ENCODE measurements at places on chromosomes 12 and 14.

GRCh38 chr12:20505056-20505455 lies 136.7 kb downstream of the PDE3A start:
- no peak for DNase-seq

- DNase-seq, result no peak
Measured at GRCh38 chr14:100222224-100223093, 16.5 kb upstream of the YY1 start.

- no peak for DNase-seq
Measured at GRCh38 chr12:85405781-85406522, 125.9 kb downstream of the ALX1 start.

DNA sequence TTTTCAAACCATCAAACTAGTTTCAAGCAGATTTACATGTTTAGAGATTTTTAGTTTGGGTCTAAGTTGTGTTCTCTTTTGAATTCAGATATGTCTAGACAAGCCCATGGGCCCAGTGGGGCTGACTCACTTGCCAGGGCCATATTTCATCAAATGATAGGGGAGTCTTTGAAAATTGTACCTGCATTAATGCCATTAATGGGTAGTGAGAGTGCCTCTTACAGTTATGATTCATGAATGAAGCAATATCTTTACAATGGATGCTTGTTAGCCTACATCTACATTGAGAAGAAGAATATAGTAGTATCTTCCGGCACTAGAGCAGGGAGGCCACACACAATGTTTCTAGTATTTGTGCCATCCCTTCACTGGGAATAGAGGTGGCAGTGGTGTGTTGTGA lies 174.2 kb upstream of the E2F7 start:
- DNase-seq, result no peak

DNA sequence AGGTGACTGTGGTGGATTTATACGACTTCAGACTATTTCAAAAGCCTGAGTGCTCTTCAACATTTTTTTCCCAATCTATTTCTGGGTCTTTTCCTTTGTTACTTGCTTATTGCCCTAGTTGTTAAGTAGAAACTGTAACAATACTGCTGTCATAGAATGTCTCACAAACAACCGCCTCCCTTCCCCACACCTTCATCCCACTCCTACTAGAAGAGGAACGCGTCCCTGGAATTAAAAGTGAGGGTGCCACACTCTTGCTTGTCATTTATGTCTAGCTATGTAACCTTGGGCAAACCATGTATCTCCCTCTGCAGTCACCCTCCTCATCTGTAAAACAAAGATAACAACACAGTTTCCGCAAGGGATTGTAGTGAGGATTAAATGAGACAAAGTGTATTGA lies 8.6 kb downstream of the BRAP start:
- DNase-seq, result no peak

GRCh38 chr12:47033081-47033480 lies 46.3 kb upstream of the PCED1B start:
- no peak for DNase-seq

DNA sequence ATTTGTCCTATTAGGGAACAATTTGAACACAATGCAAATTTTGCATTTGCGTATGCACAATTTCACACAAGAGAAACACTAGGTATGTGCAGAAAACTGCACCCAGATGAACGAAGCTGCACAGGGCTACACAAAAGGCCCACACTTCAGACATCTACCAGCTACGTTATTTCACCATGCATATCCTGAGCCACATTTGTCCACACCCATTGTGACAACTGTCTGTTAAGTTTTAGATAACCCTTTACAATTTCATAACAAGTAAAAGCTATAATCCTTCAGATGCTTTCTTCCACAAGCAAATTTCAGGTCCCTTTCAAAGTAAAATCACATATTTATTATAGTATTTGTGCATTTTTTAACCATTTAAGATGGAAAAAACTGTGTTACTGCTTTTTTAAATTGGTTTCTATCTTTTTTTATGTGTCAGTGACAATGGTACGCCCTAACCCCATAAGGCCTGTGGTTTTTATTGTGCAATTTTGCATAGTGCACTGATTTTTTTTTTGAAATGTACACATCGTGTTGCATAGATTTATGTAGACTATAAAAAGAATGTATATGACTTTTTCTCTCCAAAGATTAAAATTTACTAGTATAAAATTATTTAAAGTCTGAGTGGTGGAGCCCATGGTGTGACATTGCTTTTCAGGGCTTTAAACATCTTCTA lies 87.8 kb upstream of the BTG1 start:
- no peak for DNase-seq

DNA sequence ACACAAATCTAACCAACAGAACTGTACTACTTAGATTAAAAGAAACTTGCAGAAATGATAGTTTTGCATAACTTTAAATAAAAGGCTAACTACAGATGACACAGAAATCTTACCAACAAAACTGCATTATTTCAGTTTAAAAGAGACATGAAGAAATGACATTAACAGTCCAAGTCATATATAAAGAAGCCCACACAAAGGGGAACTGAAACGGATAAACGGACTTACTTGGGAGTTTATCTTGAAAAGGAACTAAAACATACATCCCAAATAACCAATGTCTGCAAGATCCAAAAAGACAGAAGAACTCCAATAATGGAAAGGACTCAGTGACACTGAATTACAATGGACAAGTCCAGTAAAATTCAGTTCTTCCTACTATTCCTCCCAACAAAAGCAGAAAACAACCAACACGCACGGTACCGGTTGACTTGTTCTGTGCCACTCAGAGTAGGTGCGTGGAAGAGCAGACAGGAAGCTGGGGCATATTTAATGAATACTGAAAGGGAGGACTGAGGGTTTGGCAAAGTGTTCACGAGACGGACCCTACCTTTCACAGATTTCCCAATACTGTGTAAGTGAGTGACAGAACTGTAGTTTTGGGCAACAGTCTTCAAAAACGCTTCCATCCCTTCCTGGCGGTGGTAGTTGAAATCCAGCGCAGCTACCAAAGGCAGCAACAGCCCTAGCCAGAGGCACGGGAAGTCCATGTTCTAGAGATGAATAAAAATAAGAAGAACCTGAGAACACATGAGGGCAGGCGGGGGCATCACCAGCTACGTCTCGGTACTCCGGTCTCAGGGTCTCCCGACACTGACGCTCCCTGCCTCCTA lies 627 bp downstream of the CPM start:
- DNase-seq, result no peak

DNA sequence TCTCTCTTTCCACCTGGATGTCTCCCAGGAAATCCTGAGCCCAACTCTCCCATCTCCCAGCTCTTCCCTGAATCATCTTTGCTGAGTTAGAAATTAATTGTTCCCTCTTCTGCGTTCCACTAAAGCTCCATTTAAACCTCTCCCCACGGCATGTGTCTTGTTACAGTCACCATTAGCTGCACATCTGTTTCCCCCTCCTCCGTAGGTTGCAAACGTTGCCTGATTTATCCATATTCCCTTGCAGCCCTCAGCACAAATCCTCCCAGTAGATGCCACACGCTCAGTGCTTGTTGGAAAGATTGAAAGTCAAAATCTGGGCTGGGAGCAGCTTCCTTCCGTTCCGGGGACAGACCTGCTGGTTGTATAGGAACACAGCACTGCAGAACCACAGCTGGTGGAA lies 90.4 kb downstream of the SLC24A4 start:
- DNase-seq, result no peak

GRCh38 chr12:127133675-127134335 lies 1133.2 kb upstream of the TMEM132C start:
- DNase-seq, result no peak

DNA sequence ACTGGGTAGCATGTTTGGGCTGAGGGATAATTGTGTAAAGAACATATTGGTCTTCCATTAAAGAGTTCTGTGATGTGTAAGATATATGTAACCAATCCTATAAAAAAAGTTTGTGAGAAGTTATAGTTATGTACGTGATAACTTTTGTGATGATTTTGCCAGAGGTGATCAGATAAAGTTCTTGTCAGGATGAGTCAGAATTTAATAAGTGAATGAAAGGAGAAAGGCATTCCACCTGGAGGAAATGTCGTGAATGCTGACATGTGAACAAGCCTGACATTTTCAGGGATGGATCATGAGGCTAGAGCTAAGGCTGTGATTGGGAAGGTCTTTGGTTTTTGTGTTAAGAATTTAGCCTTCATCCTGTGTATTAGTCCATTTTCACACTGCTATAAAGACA lies 241.5 kb downstream of the SNAPC1 start:
- no peak for DNase-seq

DNA sequence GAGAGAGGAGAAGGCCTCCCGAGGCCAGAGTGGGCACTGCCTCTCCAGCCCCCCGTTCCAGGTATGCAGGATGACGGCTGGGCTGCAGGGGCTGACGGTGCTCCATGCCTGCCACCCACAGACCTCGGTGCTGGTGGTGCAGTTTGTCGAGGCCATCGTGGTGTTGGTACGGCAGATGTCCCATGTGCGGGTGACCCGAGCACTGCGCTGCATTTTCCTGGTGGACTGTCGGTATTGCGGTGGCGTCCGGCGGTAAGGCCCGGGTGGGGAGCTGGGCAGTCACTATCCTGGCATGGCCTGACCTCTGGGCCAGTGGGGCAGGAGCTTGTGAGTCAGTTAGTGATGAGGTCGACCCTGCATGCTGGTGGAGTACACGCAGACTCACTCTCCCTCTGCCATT lies 47.4 kb downstream of the TPCN1 start:
- no peak for DNase-seq

DNA sequence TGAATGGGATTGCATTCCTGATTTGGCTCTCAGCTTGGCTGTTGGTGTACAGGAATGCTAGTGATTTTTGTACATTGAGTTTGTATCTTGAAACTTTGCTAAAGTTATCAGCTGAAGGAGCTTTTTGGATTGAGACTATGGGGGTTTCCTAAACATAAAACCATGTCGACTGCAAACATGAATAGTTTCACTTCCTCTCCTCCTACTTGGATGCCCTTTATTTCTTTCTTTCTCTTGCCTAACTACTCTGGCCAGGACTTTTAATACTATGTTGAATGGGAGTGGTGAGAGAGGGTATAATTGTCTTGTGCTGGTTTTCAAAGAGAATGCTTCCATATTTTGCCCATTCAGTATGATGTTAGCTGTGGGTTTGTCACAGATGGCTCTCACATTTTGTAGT lies 141.5 kb downstream of the CEP83 start:
- DNase-seq, result no peak

GRCh38 chr12:12086362-12086761 lies 15.6 kb downstream of the BCL2L14 start:
- DNase-seq, result no peak

DNA sequence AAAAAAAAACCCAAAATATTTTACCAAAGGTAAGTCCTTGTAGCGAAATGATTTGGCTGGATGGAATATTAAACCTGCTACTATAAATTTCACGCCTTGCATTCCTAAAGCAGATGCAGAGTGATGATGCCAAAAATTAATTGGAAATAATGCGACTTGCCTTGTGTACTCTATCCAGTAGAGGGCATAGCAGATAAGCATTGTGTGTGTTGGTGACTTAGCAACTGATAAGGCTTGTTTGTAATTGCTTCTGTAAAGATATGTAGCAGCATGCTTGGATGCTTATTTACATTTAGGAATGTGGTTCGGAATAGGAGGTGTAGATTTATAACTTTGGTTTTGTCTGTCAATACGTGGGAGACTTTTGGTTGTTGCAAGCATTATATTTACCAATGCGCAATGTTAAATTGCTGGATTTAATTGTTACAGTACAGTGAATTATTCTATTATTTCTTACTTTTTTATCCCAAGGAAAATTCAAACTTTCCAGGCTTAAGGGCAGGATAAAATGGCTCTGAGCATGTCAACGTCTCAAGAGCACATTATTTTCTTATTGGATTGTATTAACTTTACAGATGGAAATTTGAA lies 80.5 kb downstream of the TMEM260 start:
- no peak for DNase-seq

DNA sequence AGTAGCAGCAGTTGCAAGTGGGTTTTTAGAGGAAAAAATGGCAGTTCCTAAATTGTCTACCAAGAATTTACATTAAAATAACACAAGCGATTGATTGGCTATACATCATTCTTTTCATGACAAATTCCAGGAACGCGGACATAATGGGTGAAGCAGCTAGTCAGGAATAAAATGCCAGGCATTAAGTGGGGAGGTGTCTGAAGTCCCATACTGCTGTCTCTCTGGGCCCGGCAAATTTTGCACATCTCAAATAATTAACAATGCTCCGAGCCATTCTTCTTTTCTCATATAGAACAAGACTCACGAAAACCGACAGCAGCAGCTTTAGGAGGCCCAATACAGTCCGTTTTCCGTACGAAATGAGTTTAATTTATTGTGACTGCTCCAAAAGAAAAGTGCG lies 696 bp downstream of the RPL36AL start:
- no peak for DNase-seq

GRCh38 chr14:94027566-94028449 lies 1.7 kb downstream of the OTUB2 start:
- no peak for DNase-seq

DNA sequence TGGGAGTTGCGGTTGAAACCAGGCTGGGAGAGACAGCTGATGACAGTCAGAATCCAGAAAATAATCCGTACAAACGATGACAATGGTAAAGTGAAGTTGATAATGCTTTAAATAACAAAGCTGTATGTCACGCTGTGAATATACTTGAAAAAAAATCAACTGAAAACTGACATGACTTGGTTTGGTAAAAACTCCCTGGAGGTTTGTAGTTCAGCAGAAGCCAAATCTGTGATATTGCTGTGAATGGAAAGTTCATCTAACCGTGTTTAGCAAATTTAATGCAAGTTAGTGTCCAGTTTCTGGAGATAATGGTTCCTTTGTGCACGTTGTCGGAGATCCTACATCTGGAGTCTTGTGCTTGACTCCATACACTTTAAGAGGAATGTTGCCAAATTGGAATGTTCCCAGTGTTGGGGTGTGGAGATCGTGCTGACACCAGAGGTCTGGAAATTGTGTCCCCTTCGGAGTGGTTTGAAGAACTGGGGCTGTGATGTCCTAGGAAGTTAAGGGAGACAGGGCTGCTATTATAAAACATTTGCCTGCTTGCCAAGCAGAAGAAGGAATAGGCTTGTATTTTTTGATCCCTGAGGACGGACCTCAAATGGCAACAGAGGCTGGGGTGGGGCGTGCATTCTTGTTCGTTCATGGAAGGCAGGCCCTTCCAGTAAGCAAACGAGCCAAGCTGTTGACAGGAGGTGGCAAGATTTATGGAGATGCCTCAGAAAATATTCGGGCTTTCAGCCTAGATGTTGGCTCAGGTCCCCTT lies 30.6 kb downstream of the PPFIBP1 start:
- no peak for DNase-seq

DNA sequence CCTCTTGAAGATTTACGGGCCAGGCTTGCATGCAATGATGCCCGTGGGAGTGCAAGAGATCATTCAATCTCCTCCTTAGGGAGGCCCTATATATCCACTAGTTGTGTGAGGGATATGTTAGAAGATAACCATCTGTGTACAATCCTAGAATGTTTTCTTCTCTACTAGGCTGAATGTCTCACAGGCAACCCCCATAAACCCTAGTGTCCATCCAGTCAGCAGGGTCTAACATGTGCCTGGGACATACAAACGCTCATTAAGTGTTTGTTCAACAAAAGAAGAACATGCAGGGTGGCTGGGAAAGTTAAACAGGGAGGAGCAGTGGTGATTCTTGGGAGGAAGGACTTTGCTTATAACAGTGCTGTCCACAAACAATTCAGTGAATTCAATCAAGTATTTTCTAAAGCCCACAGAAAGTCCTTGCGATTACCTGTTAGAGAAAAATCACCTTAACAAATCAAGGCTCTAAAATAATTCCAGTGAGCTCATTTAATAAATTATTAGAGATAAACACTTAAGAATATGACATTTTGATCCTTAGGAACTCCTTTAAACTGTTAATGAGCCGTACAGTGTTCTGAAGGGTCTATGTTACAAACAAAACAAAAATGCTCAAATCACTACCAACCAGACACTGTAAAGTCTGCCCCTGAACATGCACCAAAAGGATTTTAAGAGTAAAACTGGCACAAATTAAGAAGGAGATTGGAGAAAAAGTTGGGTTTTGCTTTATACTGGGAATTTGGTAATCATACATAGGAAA lies 96.6 kb upstream of the FERMT2 start:
- DNase-seq, result no peak

All from bone marrow (tissue), 2 donors.